Thymus (tissue), 14 donors: ENCODE measurements at places on chromosomes 1 and 21. TPM values are rescaled to one million over a fixed set of nuclear protein-coding genes. Genes with fewer than 3 reads are reported as not detected.

DNA sequence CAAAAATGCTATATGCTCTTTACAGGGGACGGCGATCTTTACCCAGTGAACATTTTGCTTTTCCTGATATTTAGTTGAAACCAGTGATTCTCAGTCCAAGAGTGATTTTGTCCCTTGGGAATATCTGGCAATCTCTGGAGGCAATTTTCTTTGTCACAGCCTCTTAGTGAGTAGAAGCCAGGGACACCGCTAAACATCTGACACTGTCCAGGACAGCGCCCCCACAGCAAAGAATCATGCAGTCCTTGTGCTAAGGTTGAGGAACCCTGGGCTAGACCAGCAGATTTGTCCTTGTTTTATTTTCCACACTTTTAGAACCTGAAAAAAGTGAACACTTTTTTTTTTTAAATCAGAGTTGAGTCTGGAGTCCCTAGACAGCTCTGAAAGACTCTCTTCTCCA lies 13.1 kb downstream of the EVA1C start:
- H3K4me3 ChIP-seq: no peak overlapping the region
- H3K27me3 ChIP-seq: no peaks in the 10 kb centered on the region
- no peaks in the 10 kb centered on the region for H3K4me1 ChIP-seq
- peak overlapping the region; percentile 0 for H3K27ac ChIP-seq
- no peak for DNase-seq
- H3K36me3 ChIP-seq: no peaks in the 10 kb centered on the region

GRCh38 chr1:89354205-89354604 lies 9.7 kb upstream of the GBP6 start:
- H3K27me3 ChIP-seq: no peaks in the 10 kb centered on the region
- H3K4me3 ChIP-seq: no peak overlapping the region
- no peaks in the 10 kb centered on the region for H3K4me1 ChIP-seq
- H3K27ac ChIP-seq: no peak overlapping the region
- H3K36me3 ChIP-seq: no peaks in the 10 kb centered on the region

- no peak overlapping the region for H3K4me3 ChIP-seq
- H3K4me1 ChIP-seq: peaks cover 12% of the 10 kb centered on the region
- H3K27me3 ChIP-seq: peaks cover 38% of the 10 kb centered on the region
- no peaks in the 10 kb centered on the region for H3K36me3 ChIP-seq
- no peak for DNase-seq
Observed at GRCh38 chr1:64473367-64473766, 3.4 kb downstream of the CACHD1 start.

- no peaks in the 10 kb centered on the region for H3K36me3 ChIP-seq
- peaks cover 6% of the 10 kb centered on the region for H3K4me1 ChIP-seq
- DNase-seq: no peak
- no peak overlapping the region for H3K4me3 ChIP-seq
Observed at GRCh38 chr1:224632921-224633321, 16.8 kb downstream of the CNIH3 start.

DNA sequence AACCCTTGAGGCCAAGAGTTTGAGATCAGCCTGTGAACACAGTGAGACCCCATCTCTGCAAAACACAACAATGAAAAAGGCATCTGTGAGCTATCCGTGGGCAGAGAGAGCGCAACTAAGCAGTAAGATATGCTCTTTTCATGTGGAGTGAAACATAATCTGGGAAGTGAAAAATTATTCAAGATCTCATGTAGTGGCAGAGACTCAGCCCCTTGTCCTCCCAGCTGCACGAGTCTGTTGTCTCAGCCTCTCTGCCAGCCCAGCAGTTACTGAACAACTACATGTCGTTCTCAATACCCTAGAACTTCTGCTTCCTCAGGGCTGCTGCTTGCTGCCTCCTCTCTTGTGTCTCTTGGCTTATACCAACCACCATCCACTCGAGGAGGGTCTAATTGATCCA lies 61.3 kb upstream of the WDR26 start:
- no peaks in the 10 kb centered on the region for H3K27me3 ChIP-seq
- no peak for DNase-seq
- H3K4me1 ChIP-seq: no peaks in the 10 kb centered on the region
- H3K4me3 ChIP-seq: no peak overlapping the region
- H3K36me3 ChIP-seq: no peaks in the 10 kb centered on the region

- DNase-seq: no peak
- H3K4me1 ChIP-seq: peaks cover 16% of the 10 kb centered on the region
- H3K36me3 ChIP-seq: peaks cover 3% of the 10 kb centered on the region
- no peak overlapping the region for H3K27ac ChIP-seq
- H3K27me3 ChIP-seq: no peaks in the 10 kb centered on the region
Observed at GRCh38 chr1:39406533-39407450, 84.6 kb upstream of the BMP8A start.

DNA sequence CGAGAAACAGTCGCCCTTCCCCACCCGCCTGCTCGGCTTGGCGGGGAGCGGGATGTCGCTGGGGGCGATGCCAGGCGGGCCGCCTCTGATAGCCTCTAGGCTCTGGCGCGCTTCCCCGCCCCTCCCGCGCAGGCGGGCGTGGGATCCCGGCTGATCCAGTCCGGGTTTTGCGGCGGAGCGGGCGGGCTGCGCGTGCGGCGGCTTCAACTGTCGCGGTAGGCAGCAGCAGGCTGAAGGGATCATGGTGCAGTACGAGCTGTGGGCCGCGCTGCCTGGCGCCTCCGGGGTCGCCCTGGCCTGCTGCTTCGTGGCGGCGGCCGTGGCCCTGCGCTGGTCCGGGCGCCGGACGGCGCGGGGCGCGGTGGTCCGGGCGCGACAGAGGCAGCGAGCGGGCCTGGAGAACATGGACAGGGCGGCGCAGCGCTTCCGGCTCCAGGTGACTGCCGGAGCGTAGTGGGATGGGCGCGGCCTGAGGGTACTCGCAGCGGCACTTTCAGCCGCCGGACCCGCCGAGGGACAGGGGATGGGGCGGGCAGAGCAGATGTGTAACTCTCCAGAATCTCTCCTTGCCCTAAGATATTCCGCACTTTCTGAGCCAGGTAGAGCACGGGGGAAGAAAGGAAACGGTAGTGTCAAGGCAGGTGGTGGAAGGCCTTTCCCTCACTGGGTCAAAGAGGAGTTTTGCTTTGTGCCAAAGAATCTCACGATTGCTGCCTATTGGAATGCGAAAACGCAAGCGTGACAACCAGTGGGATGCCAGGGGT lies at the start of gene FAAH:
Gene FAAH (plus strand): TSS at position 210 of the 764 bp plus-strand sequence. CDS start 32 bp downstream, at position 242.
- H3K4me3 ChIP-seq: peak within 1 kb of the TSS; percentile 72
- peaks cover 12% of the 10 kb centered on the region for H3K4me1 ChIP-seq
- no peak within 1 kb of the TSS for H3K27ac ChIP-seq
- DNase-seq: peak; percentile 45
- H3K36me3 ChIP-seq: no peaks in the 10 kb centered on the region

DNA sequence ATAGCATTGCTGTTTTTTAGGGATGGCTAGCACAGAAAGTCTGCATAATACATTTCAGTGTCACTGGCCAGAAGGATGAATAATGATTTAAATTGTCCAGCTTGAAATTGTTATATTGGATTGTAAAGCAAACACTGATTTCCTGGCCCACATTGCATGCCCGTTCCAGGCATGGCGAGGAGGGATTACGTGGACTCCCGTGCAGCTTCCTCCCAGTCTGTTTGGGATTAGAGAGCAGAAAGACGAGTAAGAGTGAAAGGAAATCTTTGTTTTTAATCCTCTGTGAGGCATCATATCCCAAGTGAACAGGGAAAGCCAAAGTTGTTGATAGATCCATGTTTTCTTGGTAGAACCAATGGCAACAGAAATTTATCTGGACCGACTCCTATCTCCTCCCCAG lies 8.4 kb downstream of the TRIM58 start:
- no peaks in the 10 kb centered on the region for H3K36me3 ChIP-seq
- no peak overlapping the region for H3K27ac ChIP-seq
- H3K4me3 ChIP-seq: no peak overlapping the region
- no peaks in the 10 kb centered on the region for H3K4me1 ChIP-seq
- no peaks in the 10 kb centered on the region for H3K27me3 ChIP-seq

FABP3 gene
- 31.9 TPM for polyA plus RNA-seq

SFN gene
- polyA plus RNA-seq: 191 TPM
